Upper lobe of left lung (tissue), 6 donors: ENCODE measurements at places on chromosomes 6 and 20. TPM values are rescaled to one million over a fixed set of nuclear protein-coding genes. Genes with fewer than 3 reads are reported as not detected.

The APMAP gene
- total RNA-seq = 31.4 TPM

The PNPLA1 gene
- not detected for total RNA-seq

The CST7 gene
- total RNA-seq = 17.1 TPM

The PLCB1 gene
- 8.2 TPM for total RNA-seq

The SH3BGRL2 gene
- total RNA-seq = 26.9 TPM

The BCAS1 gene
- 11.2 TPM for total RNA-seq
